Fibroblast of the aortic adventitia (primary cell): ENCODE measurements at places on chromosomes 4 and X. TPM values are rescaled to one million over a fixed set of nuclear protein-coding genes. Genes with fewer than 3 reads are reported as not detected.

MXRA5 gene
- total RNA-seq, result 4.7 and 8.5 TPM in 2 replicates

MOSPD2 gene
- total RNA-seq, result 25.5 and 30.5 TPM in 2 replicates

HPF1 gene
- 26.5 and 53.8 TPM in 2 replicates for total RNA-seq

TAF7L gene
- total RNA-seq, result 0.63 and 0.98 TPM in 2 replicates

COL4A6 gene
- total RNA-seq, result 1.3 and 2.2 TPM in 2 replicates

ADGRG2 gene
- total RNA-seq, result 0.18 and 0.25 TPM in 2 replicates

ELK1 gene
- total RNA-seq, result 13.3 and 22.9 TPM in 2 replicates

BEX1 gene
- 0.36 TPM in 1 of 2 replicates, not detected in the other for total RNA-seq

PCDH18 gene
- total RNA-seq, result 102 and 210 TPM in 2 replicates

EFNB1 gene
- total RNA-seq, result 7.4 and 29.7 TPM in 2 replicates

ADRA2C gene
- total RNA-seq, result 0.49 TPM in 1 of 2 replicates, not detected in the other

PRPS2 gene
- 7.9 and 37.7 TPM in 2 replicates for total RNA-seq

GPR143 gene
- 0.33 TPM in 1 of 2 replicates, not detected in the other for total RNA-seq

SLC7A11 gene
- 21.8 and 118 TPM in 2 replicates for total RNA-seq

CTAG1B gene
- not detected in 2 replicates for total RNA-seq

MGARP gene
- total RNA-seq, result 17.1 and 56.9 TPM in 2 replicates

ZNF827 gene
- 10.7 and 16.7 TPM in 2 replicates for total RNA-seq

VCX3B gene
- not detected in 2 replicates for total RNA-seq

ASB12 gene
- not detected in 2 replicates for total RNA-seq

NAAA gene
- 46.1 and 48.1 TPM in 2 replicates for total RNA-seq

SSX3 gene
- not detected in 2 replicates for total RNA-seq

RHOXF2B gene
- not detected in 2 replicates for total RNA-seq

SLC38A5 gene
- 10.2 and 97.0 TPM in 2 replicates for total RNA-seq

EPHA5 gene
- 30.2 and 50.2 TPM in 2 replicates for total RNA-seq

SPANXD gene
- total RNA-seq, result not detected in 2 replicates

HHIP gene
- 3.8 and 16.0 TPM in 2 replicates for total RNA-seq

HS3ST1 gene
- total RNA-seq, result 2.5 and 6.8 TPM in 2 replicates

AFP gene
- total RNA-seq, result 0.90 TPM in 1 of 2 replicates, not detected in the other

DUSP9 gene
- not detected in 2 replicates for total RNA-seq

FAM241A gene
- total RNA-seq, result 0.90 and 5.1 TPM in 2 replicates

MAGED1 gene
- total RNA-seq, result 226 and 388 TPM in 2 replicates

SYTL4 gene
- total RNA-seq, result 5.1 and 38.7 TPM in 2 replicates

STOX2 gene
- total RNA-seq, result 1.1 and 1.5 TPM in 2 replicates

HAND2 gene
- total RNA-seq, result 31.3 TPM in 2 replicates

ARL9 gene
- total RNA-seq, result 0.09 TPM in 1 of 2 replicates, not detected in the other

USP17L17 gene
- not detected in 2 replicates for total RNA-seq

USP27X gene
- total RNA-seq, result 2.8 and 2.9 TPM in 2 replicates

AFF1 gene
- total RNA-seq, result 21.9 and 41.9 TPM in 2 replicates

ZNF711 gene
- 0.09 and 2.0 TPM in 2 replicates for total RNA-seq

STIM2 gene
- total RNA-seq, result 19.8 and 31.2 TPM in 2 replicates

EGF gene
- 0.09 and 1.1 TPM in 2 replicates for total RNA-seq

PLK4 gene
- total RNA-seq, result 0.33 and 21.4 TPM in 2 replicates

RHOXF2 gene
- not detected in 2 replicates for total RNA-seq

MCF2 gene
- total RNA-seq, result 0.45 and 2.8 TPM in 2 replicates

CPE gene
- total RNA-seq, result 79.4 and 116 TPM in 2 replicates
